ENCODE measurements at places on chromosomes 5 and 9.

DNA sequence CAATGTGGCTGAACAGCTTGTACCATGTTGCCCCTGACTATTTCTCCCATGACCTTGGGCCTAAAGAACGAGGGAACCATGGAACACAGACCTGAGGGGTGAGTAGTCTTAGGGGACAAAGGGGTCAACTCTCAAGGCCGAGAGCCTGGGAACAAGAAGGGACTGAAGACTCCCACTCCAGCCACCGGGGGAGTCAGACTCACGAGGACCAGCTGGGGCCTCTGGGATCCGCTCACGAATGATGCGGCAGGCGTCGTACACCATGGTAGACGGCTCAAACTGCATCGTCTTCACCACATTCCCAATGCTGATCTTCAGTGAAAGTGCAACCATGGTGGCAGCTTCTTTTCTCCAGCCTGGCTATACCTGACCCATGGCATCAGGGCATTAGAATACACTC lies 6.6 kb downstream of the TLN1 start:
- no peak for DNase-seq

DNA sequence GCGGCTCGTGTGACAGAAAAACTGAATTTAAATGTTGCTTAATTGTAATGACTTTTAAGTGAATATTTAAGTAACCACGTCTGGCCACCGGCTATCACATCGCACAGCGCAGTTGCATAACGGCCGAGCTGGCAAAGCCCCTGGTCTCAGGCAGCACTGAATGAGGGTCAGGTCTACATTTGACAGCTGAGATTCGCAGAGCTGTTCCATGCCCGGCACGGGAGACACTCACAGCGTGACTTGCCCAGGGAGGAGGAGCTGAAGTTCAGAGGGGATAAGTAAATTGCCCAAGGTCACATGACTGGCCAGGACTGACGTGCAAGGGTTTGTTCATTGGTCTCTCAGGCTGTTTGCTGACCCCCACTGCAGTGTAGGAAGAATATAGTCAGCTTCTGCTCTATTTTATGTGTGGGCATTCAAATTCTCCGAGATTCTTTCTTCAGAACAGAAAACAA lies 17.4 kb upstream of the COL5A1 start:
- peak; percentile 55 for DNase-seq

DNA sequence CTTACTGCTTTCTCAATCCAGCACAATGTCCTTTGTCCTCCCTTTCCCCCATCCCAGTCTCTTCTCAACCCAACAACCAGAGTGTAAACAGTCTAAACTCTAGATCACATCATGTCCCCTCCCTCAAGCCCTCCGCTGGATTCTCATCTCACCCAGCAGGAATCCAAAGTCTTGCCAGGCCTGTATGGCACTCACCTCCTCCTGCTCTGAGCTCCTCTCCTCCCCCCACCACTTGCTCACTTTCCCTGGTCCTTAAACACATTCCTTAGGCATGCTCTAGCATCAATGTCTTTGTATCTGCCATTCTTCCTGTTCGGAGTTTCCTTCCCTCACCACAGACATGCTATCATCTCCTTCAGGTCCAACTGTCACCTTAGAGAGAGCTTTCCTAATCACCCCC lies 78.8 kb downstream of the NIPSNAP3B start:
- no peak for DNase-seq

DNA sequence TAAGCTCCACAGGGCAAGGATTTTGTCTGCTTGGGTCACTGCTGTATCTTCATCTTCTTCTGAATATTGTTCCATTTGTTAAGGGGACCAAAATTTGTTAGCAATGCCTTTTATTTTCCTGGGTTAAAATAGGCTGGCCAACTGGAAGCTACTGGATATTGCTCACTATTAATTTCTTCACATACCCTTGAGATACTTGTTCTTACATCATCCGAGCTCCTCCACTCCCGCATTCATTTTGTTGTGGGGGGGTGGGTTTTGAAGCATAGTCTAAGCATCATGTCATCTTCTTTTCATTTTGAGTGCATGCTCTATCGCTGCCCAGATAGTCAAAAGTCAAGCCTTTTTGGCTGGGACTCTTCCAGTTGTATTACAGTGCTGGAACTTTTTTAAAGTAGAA lies 42.5 kb upstream of the PIK3R1 start:
- no peak for DNase-seq

- DNase-seq = no peak
Observed at GRCh38 chr5:177440211-177440989, 6.2 kb upstream of the PRR7 start.

DNA sequence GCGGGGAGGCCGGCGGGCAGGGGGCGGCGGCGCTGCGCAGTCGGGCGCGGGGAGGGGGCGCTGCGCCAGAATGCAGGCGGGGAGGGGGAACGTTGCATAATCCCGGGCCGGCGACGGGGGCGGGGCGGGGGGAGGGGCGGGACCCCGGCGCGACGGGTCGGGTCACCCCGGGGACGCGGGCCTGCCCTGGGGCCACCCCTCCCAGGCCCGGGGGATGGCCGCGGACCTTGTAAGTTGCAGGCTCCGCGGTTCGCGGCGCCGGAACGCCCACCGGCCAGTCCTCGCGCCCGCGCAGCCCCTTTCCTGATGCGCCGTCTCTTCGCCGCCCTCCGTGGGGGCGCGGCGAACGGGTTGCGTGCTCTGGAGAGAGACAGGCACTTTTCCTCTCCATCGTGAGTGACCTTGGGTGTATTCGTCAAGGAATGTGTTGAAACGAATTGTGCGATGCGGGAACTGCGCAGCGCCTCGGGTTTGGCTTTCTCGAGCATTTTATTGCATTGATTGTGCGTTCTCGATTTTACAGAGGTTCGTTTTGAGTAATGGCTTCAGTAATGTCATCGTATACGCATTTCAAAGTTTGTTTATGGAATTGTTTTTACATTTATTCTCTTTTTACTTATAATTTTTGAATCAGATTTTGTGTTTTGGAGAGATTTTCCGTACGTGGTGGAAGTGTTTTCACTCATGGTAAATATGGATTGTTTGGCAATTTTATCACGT lies 802 bp downstream of the SPIN1 start:
- no peak for DNase-seq

DNA sequence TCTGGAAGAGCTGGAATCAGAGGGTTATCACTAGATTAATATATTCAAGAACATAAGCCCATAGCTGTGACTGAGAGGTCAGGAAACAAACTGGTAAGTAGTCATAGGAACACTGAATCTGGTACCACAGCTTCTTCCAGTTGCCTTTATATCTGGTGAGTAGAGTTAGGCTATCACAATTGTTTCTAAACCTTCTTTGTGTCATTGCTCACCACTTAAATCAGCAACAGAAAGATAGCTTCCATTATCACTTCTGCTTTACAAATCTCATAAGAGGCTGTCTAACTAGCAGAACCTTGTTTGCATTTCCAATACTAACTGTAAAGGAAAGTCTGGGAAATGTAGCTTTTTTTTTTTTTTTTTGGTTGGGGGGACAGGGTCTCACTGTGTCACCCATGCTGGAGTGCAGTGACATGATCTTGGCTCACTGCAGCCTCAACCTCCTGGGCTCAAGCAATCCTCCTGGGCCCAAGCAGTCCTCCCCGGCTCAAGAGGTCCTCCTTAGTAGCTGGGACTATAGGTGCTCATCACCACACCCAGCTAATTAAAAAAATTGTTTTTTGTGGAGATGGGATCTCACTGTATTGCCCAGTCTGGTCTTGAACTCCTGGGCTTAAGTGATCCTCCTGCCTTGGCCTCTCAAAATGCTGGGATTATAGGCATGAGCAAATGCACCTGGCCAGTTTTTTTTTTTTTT lies 22.0 kb downstream of the CDC42SE2 start:
- no peak for DNase-seq

All from chondrocyte (in vitro differentiated cells).